ENCODE measurements at places on chromosomes 4 and X. TPM values are rescaled to one million over a fixed set of nuclear protein-coding genes. Genes with fewer than 3 reads are reported as not detected.

TLL1 gene
- 9.3 TPM for total RNA-seq

IL3RA gene
- 3.6 TPM for total RNA-seq

MAGEB17 gene
- 1.4 TPM for total RNA-seq

CPE gene
- total RNA-seq: 272 TPM

FAM47B gene
- total RNA-seq: not detected

FGF16 gene
- not detected for total RNA-seq

PCDH11X gene
- total RNA-seq: 0.62 TPM

CAPN6 gene
- 0.69 TPM for total RNA-seq

SNCA gene
- total RNA-seq: 16.0 TPM

TEX13B gene
- not detected for total RNA-seq

BOD1L1 gene
- total RNA-seq: 45.3 TPM

ARL9 gene
- total RNA-seq: not detected

SLC9B2 gene
- total RNA-seq: 24.9 TPM

VEGFC gene
- 8.3 TPM for total RNA-seq

GLOD5 gene
- not detected for total RNA-seq

NCAPG gene
- total RNA-seq: 1.4 TPM

CLNK gene
- 0.73 TPM for total RNA-seq

MAGEA1 gene
- total RNA-seq: not detected

P2RY8 gene
- total RNA-seq: 2.1 TPM

SPACA5 gene
- not detected for total RNA-seq

ASB9 gene
- total RNA-seq: 4.4 TPM

GSX2 gene
- total RNA-seq: not detected

SPANXA1 gene
- total RNA-seq: not detected

SULT1E1 gene
- total RNA-seq: not detected

NAA11 gene
- total RNA-seq: not detected

SRPX2 gene
- total RNA-seq: 36.2 TPM

TBX22 gene
- not detected for total RNA-seq

LDOC1 gene
- 7.6 TPM for total RNA-seq

SPANXN4 gene
- total RNA-seq: not detected

OPHN1 gene
- total RNA-seq: 12.1 TPM

ZNF674 gene
- 3.1 TPM for total RNA-seq

ADH1B gene
- 224 TPM for total RNA-seq

SPATA4 gene
- total RNA-seq: 0.46 TPM

MBTPS2 gene
- 8.8 TPM for total RNA-seq

SUPT20HL2 gene
- not detected for total RNA-seq

LARP1B gene
- 33.1 TPM for total RNA-seq

FANCB gene
- total RNA-seq: 0.67 TPM

GPM6B gene
- total RNA-seq: 44.0 TPM

PSAPL1 gene
- total RNA-seq: not detected

SLITRK4 gene
- 1.8 TPM for total RNA-seq

GAGE12J gene
- not detected for total RNA-seq

DMD gene
- 111 TPM for total RNA-seq

WDR17 gene
- total RNA-seq: 4.6 TPM

FAAH2 gene
- 0.13 TPM for total RNA-seq

CCDC149 gene
- 33.6 TPM for total RNA-seq

EPHA5 gene
- total RNA-seq: 0.78 TPM

UPF3B gene
- 4.1 TPM for total RNA-seq

CT47A7 gene
- not detected for total RNA-seq

VCX3A gene
- total RNA-seq: not detected

PLP1 gene
- total RNA-seq: 44.3 TPM

MAGEH1 gene
- 25.6 TPM for total RNA-seq

SPANXB1 gene
- total RNA-seq: not detected

TLR3 gene
- total RNA-seq: 8.4 TPM

VCX gene
- total RNA-seq: not detected

PDE5A gene
- 203 TPM for total RNA-seq

TMEM165 gene
- 195 TPM for total RNA-seq
